ENCODE measurements at places on chromosomes 11 and 22. TPM values are rescaled to one million over a fixed set of nuclear protein-coding genes. Genes with fewer than 3 reads are reported as not detected.

SUSD2 gene
- total RNA-seq = 23.8 TPM

GRCh38 chr11:34669458-34669857, 48.6 kb downstream of the EHF start:
- H3K36me3 ChIP-seq = no peaks in the 10 kb centered on the region
- H3K4me3 ChIP-seq = no peak overlapping the region
- no peaks in the 10 kb centered on the region for H3K27me3 ChIP-seq
- H3K27ac ChIP-seq = no peak overlapping the region
- DNase-seq = no peak

DNA sequence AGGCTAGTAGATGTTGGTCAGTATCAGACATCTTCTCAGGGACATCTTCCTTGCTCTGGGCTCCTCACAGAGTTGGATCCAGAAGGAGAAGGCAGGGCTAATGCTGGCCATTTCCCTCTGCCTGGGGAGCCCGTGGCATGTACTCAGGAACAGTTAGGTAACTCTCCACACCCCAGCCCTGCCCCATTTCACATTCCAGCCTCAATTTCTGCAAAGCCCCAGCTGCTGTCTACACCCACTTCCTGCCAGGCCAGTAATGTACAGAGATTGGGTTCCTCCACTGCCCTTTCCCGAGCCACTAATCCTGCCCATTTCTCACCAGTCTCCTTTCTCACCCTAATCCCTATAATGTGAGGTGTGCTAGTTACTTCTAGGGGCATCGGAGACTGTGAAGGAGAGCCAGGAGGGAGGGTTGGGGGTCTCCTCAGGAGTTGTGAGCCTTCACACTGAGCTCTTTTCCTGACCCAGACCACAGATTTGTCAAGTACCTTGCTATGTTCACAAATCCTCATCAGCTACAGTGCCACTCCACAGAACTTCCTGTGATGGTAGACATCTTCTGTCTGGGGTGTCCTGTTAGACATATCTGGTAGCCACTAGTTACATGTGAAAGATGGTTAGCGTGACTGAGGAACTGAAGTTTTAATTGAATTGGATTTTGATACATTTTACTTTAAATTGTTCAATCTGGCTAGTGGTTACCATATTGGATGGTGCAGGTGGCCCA, 1.3 kb upstream of the SEC14L3 start:
- H3K4me1 ChIP-seq = peaks cover 5% of the 10 kb centered on the region

DNA sequence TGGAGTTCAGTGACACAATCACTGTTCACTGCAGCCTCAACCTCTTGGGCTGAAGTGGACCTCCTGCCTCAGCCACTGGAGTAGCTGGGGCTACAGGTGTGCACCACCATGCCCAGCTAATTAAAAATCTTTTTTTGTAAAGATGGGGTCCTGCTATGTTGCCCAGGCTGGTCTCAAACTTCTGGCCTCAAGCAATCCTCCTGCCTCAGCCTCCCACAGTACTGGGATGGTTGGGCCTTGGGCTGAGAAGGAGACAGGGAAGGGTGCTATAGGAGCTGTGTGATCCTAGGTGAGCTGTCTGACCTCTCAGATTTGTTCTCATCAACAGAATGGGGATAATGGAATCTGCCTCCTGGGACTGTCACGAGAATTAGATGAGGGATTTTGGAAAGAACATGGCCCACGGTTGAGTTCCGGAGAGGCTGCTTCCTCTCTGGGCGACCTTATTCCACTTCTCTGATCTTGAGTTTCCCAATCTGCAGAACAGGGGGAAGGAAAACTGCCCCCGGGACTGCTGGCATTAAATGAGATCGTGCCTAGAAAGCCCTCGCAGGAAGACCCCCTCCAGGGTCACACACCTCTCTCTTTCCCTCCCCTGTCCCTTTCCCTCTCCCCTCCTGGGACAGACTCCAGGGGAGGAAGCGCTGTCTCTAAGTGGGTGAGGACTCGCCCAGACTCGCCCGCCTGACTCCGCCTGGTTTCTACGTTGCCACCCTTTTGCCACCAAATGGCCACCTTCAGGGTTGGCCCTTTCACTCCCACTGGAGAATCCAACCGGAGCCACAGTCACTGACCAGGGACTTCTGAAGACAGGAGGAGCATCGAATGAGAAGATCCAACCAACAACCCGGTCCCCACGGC, 50.1 kb downstream of the MCM5 start:
- no peaks in the 10 kb centered on the region for H3K36me3 ChIP-seq
- H3K4me3 ChIP-seq = no peak overlapping the region
- peaks cover 26% of the 10 kb centered on the region for H3K4me1 ChIP-seq

CHADL gene
- 15.6 TPM for total RNA-seq

STARD10 gene
- 895 TPM for total RNA-seq

C22orf15 gene
- not detected for total RNA-seq

- DNase-seq = no peak
- H3K4me3 ChIP-seq = no peak overlapping the region
- H3K27me3 ChIP-seq = no peaks in the 10 kb centered on the region
- H3K36me3 ChIP-seq = no peaks in the 10 kb centered on the region
- peaks cover 37% of the 10 kb centered on the region for H3K4me1 ChIP-seq
Measured at GRCh38 chr11:33162831-33163230, 1.6 kb upstream of the CSTF3 start.

TRIM48 gene
- total RNA-seq = not detected

GRCh38 chr11:58628446-58628845, 6.0 kb downstream of the CNTF start:
- no peak for DNase-seq
- H3K36me3 ChIP-seq = peaks cover 30% of the 10 kb centered on the region
- H3K4me1 ChIP-seq = no peaks in the 10 kb centered on the region
- H3K27me3 ChIP-seq = no peaks in the 10 kb centered on the region
- no peak overlapping the region for H3K4me3 ChIP-seq
- H3K27ac ChIP-seq = no peak overlapping the region

DNA sequence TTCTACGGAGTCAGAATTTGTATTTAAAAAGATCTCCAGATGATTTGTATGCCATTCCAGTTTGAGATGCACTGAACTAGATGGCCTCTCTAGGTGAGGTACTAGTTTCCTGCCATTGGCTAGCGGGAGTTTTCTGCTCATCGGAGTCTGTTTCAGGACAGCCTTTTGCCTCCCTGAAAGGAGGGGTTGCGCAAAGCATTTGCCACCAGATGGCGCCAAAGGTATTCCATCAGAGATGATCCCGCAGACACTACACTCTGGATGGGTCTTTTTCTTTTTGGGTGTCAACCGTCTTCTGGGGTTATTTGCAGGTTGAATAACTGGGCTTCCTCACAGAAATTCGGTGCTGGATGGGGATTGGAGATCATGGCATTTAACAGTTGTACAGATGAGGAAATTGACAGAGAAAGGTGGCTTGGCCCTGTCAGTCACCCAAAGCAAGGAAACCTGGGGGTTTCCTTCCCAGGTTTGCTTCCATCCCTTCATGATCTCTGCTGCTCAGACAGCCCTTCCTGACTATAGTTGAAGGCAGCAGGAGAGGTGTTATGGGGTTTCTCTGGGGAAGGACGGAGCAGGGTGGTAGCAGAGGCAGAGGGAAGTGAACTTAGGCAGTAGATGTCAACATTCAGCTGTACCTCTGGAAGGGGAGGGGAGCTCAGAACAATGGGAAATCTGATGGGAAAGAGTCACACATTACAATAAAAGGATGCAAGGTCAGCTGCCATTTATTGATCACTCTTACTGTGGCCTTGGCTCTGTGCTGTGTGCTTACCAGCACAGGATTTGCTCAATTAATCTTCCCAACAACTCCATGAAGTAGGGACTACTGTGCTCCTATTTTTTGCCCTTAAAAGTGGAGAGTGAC, 81.6 kb downstream of the CCDC81 start:
- peaks cover 16% of the 10 kb centered on the region for H3K4me1 ChIP-seq
- peak overlapping the region; percentile 27 for H3K27ac ChIP-seq
- DNase-seq = peak; percentile 87

RAG2 gene
- 17.9 TPM for total RNA-seq

DNA sequence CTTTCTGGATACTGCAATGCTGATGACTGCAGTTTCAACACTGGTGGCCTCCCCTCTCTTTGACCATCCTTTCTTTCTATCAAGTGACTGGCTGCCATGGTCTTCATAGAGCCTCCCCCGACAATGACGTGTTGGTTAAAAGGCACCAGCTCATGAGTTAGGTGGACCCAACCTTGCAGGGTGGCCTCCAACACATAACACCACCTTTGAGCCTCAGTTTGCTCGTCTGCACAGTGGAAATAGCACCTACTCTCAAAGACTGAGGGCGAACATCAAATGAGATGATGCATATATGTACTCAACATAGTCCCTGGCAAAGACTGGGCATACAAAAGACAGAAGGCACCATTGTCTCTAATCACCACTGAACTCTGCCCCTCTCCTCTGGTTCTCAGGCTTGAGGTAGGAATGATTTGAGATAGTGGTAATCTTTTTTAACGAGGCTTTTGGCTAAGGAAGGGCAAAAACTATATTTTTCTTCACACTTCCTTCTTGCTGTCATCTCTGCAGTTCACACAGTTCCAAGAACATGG, 119.1 kb downstream of the NAT10 start:
- H3K4me3 ChIP-seq = no peak overlapping the region
- no peak overlapping the region for H3K27ac ChIP-seq
- no peaks in the 10 kb centered on the region for H3K36me3 ChIP-seq
- H3K27me3 ChIP-seq = no peaks in the 10 kb centered on the region

CD248 gene
- 13.4 TPM for total RNA-seq

DDB1 gene
- total RNA-seq = 151 TPM

- DNase-seq = peak; percentile 88
- no peak overlapping the region for H3K27ac ChIP-seq
- H3K4me3 ChIP-seq = no peak overlapping the region
Measured at GRCh38 chr11:120128392-120129119, 9.4 kb downstream of the TRIM29 start.

DNA sequence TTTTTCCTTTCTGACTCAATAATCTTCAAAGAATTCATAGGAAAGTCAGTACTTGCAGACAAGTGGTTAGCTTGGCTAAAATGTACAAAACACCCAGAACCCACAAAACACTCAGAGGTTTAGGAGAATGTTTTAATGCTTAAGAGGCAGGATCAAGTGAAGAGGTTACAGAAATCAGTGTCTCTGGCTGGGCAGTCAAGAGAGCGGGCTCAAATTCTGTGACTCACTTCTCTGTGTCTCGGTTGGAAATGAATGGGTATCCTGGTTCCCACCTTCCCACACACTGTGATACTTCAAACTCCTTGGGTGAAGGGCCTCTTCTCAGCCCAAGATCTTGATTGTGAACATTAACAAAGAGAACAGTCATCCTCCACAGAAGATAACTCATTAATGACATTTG, 3.8 kb downstream of the MPEG1 start:
- peak overlapping the region; percentile 33 for H3K4me3 ChIP-seq
- H3K27ac ChIP-seq = no peak overlapping the region
- peaks cover 12% of the 10 kb centered on the region for H3K36me3 ChIP-seq

DNA sequence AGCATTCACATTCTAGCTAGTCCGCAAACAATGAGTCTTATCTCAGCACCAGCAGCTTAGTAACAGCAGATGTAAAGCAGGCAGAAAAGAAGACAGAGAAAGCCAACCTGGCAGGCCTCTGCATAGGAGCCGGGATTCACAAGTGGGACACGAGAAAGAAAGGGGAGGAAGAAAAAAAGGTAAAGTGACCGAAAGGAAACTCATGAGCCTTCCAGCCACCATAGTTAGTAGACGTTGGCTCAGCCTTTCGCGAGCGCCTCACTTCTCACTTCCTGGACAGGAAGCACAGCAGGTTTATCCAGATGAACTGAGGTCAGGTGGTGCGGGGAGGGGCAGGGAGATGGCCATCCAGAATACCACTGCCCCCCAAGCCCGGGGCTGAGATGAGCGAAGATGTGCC, 19.7 kb upstream of the KAT5 start:
- H3K27me3 ChIP-seq = no peaks in the 10 kb centered on the region
- peaks cover 35% of the 10 kb centered on the region for H3K4me1 ChIP-seq
- H3K27ac ChIP-seq = peak overlapping the region; percentile 50
- H3K4me3 ChIP-seq = peak overlapping the region; percentile 14

DNA sequence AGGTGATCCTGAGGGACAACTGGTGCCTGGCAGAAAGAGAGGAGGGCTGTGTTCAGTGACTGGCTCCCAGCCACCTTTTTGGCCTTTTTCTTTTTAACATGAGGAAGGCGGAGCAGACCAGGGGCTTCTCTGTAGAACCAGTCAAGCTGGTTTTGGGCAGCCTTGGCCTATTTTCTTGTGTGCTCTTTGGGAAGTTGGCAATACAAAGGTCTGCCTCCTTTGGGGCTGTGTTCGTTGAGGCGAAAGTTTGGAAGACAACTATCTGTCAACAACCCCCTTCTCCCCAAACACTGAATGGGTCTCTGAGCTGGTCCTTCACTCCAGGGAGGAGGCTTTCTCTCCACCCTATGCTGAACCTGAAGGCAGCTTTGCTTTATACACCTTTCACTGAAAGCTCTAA, 8.5 kb downstream of the MARK2 start:
- H3K4me3 ChIP-seq = no peak overlapping the region
- peak; percentile 83 for DNase-seq
- peak overlapping the region; percentile 85 for H3K27ac ChIP-seq

- no peaks in the 10 kb centered on the region for H3K27me3 ChIP-seq
- H3K36me3 ChIP-seq = peaks cover 90% of the 10 kb centered on the region
- peak overlapping the region; percentile 11 for H3K27ac ChIP-seq
- DNase-seq = no peak
- H3K4me1 ChIP-seq = peaks cover 15% of the 10 kb centered on the region
Measured at GRCh38 chr22:45200860-45201511, 37.3 kb downstream of the NUP50 start.

MMP8 gene
- total RNA-seq = 1.8 TPM

- no peaks in the 10 kb centered on the region for H3K4me1 ChIP-seq
- no peak overlapping the region for H3K4me3 ChIP-seq
- H3K36me3 ChIP-seq = no peaks in the 10 kb centered on the region
- no peaks in the 10 kb centered on the region for H3K27me3 ChIP-seq
Measured at GRCh38 chr11:28547321-28547741, 439.1 kb downstream of the METTL15 start.

HOATZ gene
- total RNA-seq = not detected

DNA sequence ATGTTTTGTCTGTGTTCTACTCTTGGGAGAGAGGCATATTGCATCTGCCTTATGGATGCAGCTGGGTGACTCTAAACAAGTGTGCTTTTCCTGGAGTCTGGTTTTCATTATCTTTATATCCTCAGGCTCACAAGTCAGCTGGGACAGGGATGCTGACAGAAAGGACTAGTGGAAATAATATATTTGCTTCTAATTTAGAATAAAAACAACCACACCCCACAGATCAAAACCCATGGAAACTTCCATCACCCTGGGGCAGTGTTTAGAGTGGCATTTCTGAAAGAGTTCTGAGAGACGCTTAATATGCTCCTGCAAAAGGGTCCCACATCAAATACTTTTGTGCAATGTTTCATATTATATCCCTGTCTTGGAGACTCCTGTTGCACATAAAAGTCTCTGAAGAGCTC, 20.8 kb downstream of the KCNE3 start:
- H3K36me3 ChIP-seq = no peaks in the 10 kb centered on the region
- no peak for DNase-seq
- H3K4me3 ChIP-seq = no peak overlapping the region
- H3K27ac ChIP-seq = no peak overlapping the region
- no peaks in the 10 kb centered on the region for H3K4me1 ChIP-seq

- DNase-seq = peak; percentile 78
- no peak overlapping the region for H3K4me3 ChIP-seq
- peaks cover 10% of the 10 kb centered on the region for H3K4me1 ChIP-seq
- no peaks in the 10 kb centered on the region for H3K36me3 ChIP-seq
- H3K27me3 ChIP-seq = no peaks in the 10 kb centered on the region
Measured at GRCh38 chr22:24466716-24467328, 28.3 kb upstream of the UPB1 start.

- H3K4me3 ChIP-seq = no peak overlapping the region
- H3K27ac ChIP-seq = no peak overlapping the region
- H3K27me3 ChIP-seq = peaks cover 4% of the 10 kb centered on the region
- no peaks in the 10 kb centered on the region for H3K4me1 ChIP-seq
- no peak for DNase-seq
- no peaks in the 10 kb centered on the region for H3K36me3 ChIP-seq
Measured at GRCh38 chr11:69192301-69192721, 36.6 kb downstream of the SMIM38 start.

- no peak overlapping the region for H3K4me3 ChIP-seq
- no peak for DNase-seq
- H3K4me1 ChIP-seq = no peaks in the 10 kb centered on the region
- no peaks in the 10 kb centered on the region for H3K36me3 ChIP-seq
Measured at GRCh38 chr22:31922534-31922933, 21.8 kb upstream of the YWHAH start.
